ELF-1 (cell line): ENCODE measurements at places on chromosomes 16 and 17.

DNA sequence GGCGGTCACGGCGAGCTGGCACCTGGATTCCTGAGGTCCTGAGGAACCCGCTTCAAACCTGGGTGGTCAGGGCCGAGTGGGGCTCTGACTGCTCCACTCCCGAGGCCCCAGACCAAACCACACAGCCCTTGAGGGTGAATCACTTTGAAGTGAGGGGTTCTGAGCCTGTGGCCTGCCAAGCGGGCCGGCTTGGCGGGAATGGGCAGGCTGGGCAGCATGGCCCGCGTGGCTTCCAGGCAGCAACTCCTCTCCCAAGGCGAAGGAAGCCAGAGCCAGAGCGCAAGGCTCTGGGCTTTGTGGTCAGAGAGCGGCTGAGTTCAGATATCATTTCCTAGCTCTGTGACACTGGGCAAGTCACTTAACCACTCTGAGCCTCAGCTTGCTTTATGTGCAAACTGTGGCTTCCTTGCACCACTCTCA is 42.7 kb downstream of the CMIP start:
- no peak for DNase-seq

DNA sequence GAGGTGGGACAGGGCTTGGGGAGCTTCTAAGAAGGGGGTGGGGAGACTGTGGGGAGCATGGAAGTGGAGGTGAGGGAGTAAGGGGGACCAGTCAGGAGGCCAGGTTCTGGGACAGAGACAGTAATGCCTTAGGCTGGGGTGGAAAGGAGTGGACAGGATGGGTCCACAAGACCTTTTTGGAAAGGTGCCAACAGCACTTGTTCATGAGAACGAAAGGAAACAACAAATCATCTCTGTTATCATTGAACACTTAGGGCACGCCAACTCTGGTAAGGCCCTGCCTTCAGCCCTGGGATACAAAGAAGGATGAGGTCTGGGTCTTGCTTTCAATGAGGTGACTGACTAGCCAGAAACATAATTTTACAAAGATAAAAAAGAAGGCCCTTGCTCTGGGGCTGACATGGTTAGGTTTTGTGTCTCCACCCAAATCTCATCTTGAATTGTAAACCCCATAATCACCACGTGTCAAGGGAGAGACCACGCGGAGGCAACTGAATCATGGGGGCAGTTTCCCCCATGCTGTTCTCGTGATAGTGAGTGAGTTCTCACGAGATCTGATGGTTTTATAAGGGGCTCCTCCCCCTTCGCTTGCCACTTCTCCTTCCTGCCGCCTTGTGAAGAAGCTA is 113.8 kb downstream of the SLC39A11 start:
- no peak for DNase-seq

DNA sequence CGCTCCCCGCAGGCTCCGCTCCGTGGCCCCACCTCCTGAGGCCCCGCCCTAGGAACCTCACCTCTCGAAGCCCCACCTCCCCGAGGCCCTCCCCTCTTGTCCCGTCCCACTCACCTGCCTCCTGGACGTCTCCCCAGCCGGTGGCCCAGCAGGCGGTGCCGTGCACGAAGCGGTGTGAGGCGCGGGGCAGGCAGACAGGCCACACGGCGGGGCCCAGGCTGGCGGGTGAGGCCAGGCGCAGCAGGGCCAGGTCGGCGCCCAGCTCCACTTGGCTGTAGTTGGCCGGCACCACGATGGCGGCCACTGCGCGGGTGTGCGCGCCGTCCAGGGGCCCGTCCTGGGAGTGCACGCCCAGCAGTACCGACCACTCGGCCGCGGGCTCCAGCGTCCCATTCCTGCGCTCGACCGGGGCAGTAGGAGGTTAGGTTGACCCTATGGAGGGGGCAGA is 1.6 kb downstream of the PRSS36 start:
- DNase-seq, result peak; percentile 45

GRCh38 chr17:12665263-12666210 is at the start of gene MYOCD:
TSS of gene MYOCD (plus strand) at chr17:12665890. CDS start at chr17:12666189, 299 bp downstream.
- peak; percentile 92 for DNase-seq

DNA sequence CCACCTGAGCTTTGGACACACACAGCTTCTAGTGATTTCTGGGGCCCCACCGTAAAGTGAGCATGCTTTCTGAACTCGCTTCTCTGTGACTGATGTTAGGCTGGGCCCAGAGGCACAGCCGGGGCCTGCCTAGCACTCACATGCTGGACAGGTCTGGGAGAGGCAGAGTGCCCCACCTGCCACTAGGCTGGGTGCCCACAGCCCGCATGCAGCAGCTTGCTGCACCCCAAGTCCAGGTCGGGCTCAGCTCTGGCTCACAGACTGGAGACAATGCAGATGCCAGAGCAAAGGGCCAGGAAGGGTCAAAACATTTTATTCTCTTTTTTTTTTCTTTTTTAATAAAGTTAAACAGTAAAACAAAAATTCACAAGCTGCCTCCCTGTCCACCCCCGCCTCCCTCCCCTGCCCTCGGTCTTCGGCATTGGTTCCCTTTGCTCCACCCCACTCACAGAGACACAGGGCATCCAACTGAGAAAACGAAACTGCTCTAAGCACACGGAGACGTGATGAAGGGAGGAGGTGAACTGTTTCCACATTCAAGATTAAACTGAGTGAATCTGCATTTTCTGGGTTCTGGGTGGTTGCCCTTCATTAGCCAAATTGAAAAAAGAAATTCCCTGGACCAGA is 9.7 kb downstream of the CNP start:
- no peak for DNase-seq

DNA sequence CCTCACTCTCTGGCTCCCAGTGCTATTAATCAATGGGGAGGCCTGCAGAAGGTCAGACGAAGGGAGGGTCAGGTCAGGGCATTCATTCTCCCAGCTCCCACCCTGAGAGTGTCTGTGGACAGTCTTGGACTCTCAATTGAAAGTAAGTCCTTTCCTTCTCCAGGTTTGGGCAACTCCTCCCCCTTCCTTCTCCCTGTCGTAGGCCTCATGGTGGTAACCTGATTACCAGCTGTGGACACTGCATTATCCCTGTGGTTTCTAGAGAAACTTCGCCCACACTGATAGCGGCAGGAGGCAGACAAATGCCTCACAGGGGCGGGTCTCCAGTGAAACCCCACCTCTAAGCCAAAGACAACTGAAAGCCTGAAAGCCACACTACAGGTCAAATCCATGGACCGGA is 57.7 kb upstream of the SLC25A19 start:
- peak; percentile 65 for DNase-seq

- no peak for DNase-seq
These were observed 1.2 kb downstream of the COA3 start for GRCh38 chr17:42797067-42798007.

- DNase-seq, result peak; percentile 83
These were observed 5.7 kb upstream of the VEZF1 start for GRCh38 chr17:57993471-57994365.

DNA sequence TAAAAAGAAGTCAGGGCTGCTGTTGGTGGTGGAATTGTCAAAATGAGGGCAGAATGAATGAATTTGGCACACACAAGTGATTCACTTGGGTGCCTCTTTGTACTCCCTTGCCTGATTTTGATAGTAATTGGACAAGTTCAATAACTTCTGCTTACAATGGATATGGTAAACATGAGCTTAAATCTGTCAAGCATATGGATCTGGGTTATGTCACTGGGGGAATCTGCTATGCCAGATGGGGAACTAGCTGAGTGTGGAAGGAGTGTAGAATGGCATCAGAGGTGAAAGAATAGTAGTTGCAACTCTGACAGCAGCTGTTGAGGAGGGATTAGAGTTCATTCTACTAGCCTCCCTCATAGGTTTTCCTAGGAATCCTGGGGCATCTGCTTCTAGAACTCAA is 724.2 kb upstream of the CDH8 start:
- DNase-seq, result no peak

DNA sequence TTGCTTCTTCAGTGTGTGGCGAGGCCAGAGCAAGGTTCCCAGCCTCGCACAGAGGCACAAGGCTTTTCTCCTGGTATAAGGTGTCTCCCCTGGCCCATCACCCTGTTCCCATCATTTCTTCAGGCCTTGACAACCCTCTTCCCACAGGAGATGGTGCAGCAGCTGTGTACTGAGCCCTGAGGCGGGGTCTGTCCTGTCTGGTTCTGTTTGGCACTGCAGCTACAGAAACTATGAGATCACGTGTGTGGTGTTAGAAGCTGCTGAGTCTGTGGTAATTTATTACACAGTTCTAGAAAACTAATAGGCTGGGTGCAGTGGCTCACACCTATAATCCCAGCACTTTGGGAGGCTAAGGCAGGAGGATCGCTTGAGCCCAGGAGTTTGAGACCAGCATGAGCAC is 7.2 kb downstream of the PLA2G15 start:
- no peak for DNase-seq

GRCh38 chr17:55144518-55144917 is 120.2 kb upstream of the HLF start:
- no peak for DNase-seq

GRCh38 chr17:3527896-3528295 is 29.7 kb downstream of the TRPV3 start:
- no peak for DNase-seq

GRCh38 chr17:13940858-13941665 is 128.2 kb upstream of the COX10 start:
- DNase-seq, result peak; percentile 44

GRCh38 chr17:72184805-72185204 is 64.0 kb downstream of the SOX9 start:
- no peak for DNase-seq

DNA sequence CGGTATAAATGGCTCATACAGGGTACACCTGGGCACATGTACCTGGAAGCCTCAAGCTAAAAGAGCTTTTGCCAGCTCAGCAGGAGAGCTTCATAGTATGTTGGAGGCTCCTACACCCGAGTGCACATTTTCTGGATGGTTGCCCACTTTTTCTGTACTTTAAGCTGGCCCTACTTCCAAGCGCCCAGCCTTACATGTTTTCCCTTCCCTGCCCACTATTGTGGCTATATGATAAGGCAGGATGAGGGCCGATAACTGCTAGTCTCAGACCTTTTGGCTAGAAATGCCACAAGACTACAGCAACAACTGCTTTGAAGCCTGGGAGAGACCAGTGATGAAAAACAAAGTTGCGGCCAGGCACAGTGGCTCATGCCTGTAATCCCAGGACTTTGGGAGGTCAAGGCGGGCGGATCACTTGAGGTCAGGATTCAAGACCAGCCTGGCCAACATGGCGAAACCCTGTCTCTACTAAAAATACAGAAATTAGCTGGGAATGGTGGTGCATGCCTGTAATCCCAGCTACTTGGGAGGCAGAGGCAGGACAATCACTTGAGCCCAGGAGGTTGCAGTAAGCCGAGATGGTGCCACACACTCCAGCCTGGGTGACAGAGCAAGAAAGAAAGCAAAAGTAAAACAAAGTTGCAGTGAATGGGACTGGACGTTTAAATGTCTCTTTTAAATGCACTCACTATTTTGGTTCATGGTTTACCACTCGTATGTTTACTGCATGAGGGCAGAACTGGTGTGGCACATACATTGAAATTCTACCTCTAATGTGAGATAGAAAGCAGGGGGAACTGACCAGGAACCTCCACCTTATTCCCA is 14.2 kb upstream of the MARCHF10 start:
- no peak for DNase-seq

- no peak for DNase-seq
These were observed 8.4 kb upstream of the CNTNAP4 start for GRCh38 chr16:76268824-76269223.

GRCh38 chr17:8506145-8506544 is 70.5 kb downstream of the NDEL1 start:
- DNase-seq, result no peak

GRCh38 chr16:49884033-49885015 is 28.4 kb upstream of the ZNF423 start:
- DNase-seq, result no peak

DNA sequence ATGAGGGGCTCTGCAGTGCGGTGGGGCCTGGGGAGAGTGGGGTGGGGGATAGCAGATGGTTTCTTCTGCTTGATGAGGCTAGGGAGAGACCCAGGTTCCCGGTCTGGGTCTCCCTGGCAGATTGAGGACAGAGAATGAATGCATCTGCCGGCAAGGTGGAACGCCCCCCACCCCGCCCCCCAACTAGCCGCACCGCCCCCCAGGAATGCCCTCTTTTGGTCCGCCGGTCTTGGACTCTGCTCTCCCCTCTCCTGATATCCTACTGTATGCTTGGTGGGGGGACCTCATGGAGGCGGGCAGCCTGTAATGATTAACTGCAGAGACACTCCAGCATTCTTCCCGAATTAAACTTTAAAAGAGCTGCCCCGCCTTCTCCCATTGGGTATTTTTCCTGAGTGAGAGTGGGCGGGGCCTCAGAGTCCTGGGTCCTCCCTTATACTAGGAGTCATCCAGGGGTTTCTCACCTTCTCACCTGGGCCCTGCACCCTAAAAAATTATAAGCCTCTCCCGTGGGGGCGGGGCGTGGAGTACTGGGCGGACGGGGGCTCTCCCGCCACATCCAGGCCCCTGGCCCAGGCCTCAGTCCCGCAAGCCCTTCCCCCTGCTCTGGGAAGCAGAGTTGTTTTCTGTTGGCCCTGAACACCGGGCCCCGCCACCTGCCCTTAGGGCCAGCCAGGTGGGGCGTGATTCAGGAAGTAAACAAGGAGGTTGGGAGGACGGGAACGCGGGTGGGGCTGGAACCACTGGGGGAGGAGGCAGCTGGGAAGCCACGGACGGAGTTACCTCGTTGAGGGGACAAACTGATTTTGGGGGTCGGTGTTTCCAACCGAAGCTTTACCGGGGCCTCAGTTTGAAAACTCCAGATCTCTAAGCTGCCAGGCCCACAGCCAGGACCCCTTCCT is 1.5 kb downstream of the GRB7 start:
- peak; percentile 85 for DNase-seq

GRCh38 chr17:38324141-38324697 is 19.5 kb downstream of the GPR179 start:
- DNase-seq, result no peak

- DNase-seq, result no peak
These were observed 3.4 kb downstream of the SKA2 start for GRCh38 chr17:59151591-59151990.

- no peak for DNase-seq
These were observed 65.5 kb downstream of the DYNLRB2 start for GRCh38 chr16:80606221-80606766.

- DNase-seq, result peak; percentile 23
These were observed 349.6 kb downstream of the KIF2B start for GRCh38 chr17:54172096-54172984.

- no peak for DNase-seq
These were observed 18.7 kb upstream of the FOXF1 start for GRCh38 chr16:86491640-86492023.
